ENCODE measurements at places on chromosomes 16 and 17. TPM values are rescaled to one million over a fixed set of nuclear protein-coding genes. Genes with fewer than 3 reads are reported as not detected.

The LPO gene
- total RNA-seq, result not detected

The CDC42EP4 gene
- 54.6 TPM for total RNA-seq

The KRT36 gene
- total RNA-seq, result not detected

The MFSD11 gene
- total RNA-seq, result 31.2 TPM

GRCh38 chr17:62935098-62935497, 30.9 kb upstream of the TANC2 start:
- DNase-seq, result no peak

DNA sequence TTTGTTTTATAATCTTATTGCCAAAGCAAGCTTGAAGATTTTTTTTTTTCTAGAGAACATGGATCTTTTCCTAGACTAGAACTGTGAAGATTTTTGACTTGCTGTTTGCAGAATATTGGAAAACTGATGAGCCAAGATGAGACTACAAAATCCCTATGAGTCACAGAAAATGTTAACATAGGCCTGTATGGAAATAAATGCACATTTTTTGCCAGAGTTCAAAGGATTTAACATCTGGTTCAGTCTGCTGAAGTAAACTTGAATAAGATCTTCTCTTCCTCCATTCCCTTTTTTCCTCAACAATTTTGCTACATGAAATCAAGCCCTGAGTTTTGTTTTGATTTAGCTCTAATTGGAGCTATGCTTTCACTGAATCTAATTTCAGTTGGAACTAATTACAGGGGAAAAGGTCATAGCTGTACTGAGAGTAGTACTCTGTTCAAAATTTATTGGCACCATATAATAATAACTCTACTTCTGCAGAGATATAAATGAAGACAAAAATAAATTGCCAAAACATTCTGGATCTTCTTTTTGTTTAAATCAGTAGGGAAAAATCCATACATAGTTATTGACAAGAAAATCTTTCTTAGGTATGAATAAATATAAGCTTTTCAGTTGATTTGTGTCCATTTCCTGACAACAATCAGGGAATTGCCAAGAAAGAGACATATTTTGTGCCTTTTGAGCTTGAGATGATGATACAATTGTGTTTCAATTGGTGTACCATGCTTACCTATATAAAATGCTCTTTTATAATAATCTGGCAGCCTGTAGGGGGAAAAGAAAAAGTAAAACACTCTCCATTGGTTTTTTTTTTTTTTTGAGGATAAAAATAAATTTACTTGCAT, 387.5 kb upstream of the GOT2 start:
- DNase-seq, result no peak

DNA sequence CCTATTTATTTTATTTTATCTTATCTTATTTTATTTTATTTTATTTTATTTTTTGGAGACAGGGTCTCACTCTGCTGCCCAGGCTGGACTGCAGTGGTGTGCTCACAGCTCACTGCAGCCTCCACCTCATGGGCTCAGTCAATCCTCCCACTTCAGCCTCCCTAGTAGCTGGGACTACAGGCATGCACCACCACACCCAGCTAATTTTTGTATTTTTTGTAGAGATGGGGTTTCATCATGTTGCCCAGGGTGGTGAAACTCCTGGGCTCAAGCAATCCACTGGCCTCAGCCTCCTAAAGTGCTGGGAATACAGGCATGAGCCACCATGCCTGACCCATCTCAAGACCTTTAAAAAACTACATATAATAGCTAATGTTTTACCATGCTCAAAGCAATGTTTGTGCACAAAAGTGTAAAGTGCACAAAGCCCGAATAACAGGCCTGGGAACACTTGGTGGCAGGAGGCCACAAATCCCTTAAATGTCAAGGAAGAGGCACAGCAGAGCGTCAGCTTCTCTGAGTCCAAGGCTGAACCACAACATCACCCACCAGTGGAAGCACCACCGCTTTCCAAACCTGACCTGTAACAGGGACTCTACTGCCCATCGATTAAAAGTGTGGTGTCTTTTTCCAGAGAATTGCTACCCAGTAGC, 30.6 kb upstream of the SLC39A11 start:
- DNase-seq, result no peak

- no peak for DNase-seq
Measured at GRCh38 chr17:9750524-9750923, 40.9 kb downstream of the DHRS7C start.
